Germinal center (tissue), 1 donor: ENCODE measurements at places on chromosomes 4 and X.

DNA sequence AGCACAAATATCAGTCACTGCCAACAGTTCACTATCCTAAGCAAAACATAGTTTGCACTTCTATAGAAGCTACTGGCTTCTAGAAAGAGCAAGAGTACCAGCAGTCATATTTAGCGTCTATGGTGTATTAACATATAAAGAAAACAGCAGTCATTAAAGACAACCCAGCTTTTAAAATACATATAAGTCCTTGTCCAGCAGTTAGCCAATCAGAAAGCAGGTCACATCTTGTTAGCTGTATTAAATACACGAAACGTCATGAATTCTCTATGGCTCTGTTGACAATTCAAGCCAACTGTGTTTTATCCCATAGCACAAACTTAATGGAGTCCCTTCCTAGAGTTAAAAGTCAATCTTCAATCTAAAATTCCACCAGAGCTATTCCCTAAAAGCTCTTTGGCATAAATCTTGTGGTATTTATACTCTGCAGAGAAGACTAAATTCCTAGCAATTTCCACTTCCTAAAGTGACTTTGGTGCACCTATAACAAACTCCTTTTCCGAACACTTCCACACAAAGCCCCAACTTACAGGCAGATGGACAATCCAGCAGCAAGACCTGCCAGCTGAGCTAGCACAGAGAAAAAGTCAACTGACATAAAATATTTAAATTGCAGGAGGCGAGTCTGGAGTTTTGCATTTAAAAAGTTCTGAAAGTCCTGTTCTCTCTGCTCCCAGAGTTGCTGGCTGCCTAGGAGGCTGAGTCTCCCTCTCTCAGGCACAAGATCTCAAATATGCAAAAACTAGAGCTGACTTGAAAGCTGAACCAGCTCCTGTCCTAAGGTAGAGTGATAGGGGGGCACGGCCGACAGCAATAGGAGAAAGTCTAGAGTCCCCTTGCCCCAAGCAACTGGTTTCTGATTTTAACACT, 1.3 kb downstream of the LDB2 start:
- no peak for DNase-seq

- DNase-seq = no peak
Observed at GRCh38 chr4:20284990-20285389, 33.3 kb downstream of the SLIT2 start.

DNA sequence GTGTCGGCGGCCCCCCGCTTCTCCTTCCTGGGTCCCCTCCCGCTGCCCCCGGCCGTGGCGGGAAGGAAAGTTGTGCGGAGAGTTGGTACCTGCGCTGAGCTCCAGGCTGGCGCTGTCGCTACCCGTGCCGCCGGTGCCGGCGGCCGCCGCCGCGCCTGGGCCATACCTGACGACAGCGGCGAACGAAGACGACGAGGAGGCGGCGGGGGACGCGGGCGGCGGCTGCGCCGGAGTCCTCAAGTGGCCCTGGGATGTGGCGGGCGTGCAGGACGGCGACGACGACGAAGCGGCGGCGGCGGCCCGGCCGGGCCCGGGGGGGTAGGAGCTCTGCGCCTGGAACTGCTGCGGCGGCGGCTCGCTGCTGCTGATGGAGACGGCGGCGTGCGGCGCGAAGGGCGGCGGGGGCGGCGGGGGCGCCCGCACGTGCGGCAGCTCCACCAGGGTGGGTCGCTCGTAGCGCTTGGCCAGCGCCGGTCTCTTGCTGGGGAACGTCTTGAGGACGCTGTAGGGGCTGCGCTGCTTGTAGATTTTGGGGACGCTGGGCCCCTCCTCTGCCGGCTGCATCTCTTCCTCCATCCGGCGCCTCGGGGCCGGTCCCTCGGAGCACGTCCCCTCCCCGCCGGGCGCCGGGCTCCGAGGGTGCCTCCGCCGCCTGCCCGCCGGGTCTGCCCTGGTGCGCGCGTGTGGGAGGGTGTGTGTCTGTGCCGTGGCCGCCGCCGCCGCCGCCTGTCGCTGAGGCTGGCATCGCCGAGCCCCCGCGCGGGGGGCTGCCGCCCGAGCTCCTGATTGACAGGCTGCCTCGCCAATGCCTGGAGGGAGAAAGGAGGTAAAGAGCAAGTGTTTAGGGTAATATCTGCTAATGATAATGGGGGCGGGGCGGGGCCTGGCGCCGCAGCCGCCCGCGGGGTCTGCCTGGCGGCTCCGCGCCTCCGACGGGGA, 618 bp downstream of the BEND4 start:
- peak; percentile 86 for DNase-seq

- DNase-seq = no peak
Observed at GRCh38 chrX:48992341-48992740, 9.7 kb downstream of the GRIPAP1 start.

- no peak for DNase-seq
Observed at GRCh38 chr4:33349376-33349775, 2629.2 kb downstream of the PCDH7 start.

DNA sequence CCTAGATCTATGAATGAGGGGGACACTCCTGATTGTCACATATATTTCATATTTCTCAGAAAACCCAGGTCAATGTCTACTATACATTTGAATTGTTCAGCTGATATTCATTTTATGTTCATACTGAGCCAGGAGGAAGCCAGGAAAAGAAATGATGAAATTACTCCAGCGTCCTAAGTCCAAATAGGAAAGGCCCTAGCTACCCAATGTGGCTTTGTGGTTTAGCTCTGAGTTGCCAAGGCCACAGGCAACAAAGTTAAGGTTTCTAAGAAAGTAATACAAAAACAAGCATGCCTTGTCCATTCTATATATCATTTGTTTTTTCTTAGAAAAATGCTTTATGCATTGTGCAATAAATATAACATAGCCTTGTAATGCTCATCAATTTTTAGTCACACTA, 4.5 kb upstream of the CSN2 start:
- DNase-seq = no peak
